Central memory CD4-positive, alpha-beta T cell (primary cell): ENCODE measurements at places on chromosomes 13 and 19.

GRCh38 chr13:84870190-84870589 is 929.0 kb downstream of the SLITRK6 start:
- DNase-seq = no peak

- DNase-seq = no peak
Measured at GRCh38 chr19:53002479-53002878, 11.2 kb upstream of the ERVV-1 start.

DNA sequence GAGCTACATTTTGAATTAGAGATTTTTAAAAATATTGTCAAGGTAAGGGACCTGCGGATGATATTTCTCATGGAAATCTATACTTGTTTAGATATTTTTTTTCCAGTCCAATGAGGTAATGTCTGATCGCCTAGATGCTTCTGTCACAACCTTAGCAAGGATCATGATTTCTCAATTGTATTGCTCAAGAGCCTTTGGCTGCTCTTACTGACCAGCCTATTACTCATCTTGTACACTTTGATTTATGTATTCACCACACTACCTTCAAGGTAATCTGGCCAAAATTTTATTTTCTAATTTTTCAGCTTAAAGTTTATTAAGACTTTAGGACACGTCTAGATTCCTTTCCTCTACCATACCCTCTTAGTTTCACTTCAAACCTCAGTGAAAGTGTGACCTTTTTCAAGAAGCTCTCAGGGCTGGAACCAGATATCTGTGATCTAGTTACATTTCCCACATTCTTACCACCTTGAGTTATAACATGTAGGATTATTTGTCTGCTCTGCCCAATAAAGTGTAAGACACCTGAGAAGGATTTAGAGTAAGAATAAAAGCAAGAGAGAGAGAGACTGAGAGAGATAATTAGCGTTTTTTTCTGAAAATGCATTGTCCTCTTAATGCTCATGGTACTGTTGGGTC is 197.1 kb downstream of the ITGBL1 start:
- DNase-seq = no peak

- DNase-seq = no peak
Measured at GRCh38 chr13:30300596-30300995, 6.8 kb downstream of the KATNAL1 start.

- no peak for DNase-seq
Measured at GRCh38 chr13:94459116-94459515, 20.4 kb downstream of the DCT start.

GRCh38 chr19:19217099-19217498 is 5.3 kb downstream of the NCAN start:
- no peak for DNase-seq

GRCh38 chr19:15251010-15251748 is 18.9 kb upstream of the EPHX3 start:
- no peak for DNase-seq

DNA sequence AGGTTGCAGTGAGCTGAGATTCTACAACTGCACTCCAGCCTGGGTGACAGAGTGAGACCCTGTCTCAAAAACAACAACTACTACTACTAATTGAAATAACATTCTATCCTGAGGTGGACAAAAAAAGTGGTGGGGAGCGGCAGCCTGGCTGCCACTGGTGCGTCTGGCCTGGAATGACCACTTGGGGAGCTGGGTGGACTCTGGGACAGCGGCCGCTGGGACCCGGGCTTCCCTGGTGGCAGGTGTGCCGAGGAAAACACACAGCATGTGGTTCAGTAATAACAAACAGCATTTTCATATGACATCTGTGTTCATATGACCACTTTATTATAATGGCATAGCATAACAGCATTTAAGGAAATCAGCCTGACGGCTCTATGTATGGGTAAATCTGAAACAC is 33.9 kb downstream of the TFDP1 start:
- no peak for DNase-seq

GRCh38 chr13:113187263-113187669 is 21.2 kb downstream of the PCID2 start:
- no peak for DNase-seq

GRCh38 chr13:111046590-111047141 is 68.4 kb upstream of the ARHGEF7 start:
- no peak for DNase-seq

DNA sequence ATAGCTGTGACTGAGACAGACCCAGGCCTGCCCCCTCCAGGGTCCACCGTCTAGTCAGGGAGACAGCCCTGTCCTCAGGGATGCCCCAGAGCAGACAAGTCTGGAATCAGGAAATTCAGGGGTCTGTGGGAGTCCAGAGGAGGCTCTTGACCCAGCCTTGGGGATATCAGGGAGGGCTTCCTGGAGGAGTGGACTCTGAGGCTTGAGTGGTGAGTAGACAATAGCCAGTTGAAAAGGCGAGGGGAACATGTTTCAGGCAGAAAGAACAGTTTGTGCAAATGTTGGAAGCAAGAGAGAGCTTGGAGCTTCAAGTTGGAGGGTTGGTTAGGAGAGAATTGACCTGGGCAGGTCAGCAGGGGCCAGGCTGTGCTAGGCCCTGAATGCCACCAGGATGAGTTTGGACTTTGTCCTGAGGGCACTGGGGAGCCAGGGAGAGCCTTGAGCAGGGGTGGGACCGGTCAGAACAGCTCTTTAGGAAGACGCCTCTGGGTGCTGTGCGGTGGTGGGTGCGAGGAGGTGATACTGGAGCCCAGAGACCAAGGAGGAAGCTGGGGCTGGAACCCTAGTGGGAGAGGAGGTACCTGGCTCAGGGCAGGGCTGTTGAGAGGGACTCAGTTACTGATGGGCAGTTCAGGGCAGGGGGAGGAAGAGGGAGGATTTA is 2.7 kb downstream of the CCDC9 start:
- DNase-seq = no peak

DNA sequence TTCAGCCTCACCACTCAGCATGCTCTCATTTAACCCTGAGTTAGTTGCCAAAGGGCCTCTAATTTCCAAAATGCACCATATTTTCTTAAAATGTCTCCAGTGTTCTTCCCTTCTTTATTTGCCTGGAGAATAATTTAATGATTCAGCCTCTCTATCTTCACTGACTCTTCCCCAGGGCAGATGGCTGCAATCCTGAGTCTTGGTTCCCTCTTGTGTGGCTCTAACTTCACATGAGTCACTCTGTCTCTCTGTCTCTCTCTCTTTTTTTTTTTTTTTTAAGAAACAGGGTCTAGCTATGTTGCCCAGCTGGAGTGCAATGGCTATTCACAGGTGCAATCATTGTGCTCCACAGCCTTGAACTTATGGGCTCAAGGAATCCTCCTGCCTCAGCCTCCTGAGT is 251.4 kb downstream of the VWA8 start:
- DNase-seq = no peak

- no peak for DNase-seq
Measured at GRCh38 chr13:89502286-89502685, 1831.1 kb downstream of the SLITRK5 start.

DNA sequence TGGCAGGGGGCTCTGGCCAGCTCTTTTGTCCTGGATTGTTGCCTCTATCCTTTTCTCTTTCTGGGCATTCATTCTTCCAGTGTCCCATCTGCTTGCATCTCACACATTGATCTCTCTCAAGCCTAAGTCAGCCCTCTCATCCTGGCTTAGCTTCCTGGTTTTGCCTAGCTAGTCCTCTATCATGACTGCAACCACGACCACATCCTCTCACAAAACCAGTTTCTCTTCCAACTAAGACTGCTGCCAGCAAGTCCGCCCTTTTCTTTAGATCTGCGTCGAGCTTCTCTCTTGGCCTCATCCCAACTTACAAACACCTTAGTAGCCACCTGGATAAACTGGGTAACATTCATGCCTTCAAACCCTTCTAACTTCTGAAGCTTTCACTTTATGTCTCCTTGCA is 212.2 kb upstream of the HTR2A start:
- no peak for DNase-seq

DNA sequence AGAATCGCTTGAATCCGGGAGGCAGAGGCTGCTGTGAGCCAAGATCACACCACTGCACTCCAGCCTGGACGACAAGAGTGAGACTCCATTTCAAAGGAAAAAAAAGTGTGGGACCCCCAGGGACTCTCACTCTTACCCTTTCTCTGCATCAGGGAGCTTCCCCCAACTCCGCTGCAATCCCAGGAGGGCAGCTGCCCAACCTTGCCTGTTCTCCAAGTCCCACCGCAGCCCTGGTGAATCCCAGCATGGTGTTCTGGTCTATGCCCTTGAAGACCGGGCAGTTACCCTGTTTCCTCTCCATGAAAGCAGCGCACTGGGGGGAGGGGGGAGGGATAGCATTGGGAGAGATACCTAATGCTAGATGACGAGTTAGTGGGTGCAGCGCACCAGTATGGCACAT is 35.7 kb upstream of the DPRX start:
- no peak for DNase-seq

GRCh38 chr19:31171936-31172335 is 177.3 kb downstream of the TSHZ3 start:
- no peak for DNase-seq

DNA sequence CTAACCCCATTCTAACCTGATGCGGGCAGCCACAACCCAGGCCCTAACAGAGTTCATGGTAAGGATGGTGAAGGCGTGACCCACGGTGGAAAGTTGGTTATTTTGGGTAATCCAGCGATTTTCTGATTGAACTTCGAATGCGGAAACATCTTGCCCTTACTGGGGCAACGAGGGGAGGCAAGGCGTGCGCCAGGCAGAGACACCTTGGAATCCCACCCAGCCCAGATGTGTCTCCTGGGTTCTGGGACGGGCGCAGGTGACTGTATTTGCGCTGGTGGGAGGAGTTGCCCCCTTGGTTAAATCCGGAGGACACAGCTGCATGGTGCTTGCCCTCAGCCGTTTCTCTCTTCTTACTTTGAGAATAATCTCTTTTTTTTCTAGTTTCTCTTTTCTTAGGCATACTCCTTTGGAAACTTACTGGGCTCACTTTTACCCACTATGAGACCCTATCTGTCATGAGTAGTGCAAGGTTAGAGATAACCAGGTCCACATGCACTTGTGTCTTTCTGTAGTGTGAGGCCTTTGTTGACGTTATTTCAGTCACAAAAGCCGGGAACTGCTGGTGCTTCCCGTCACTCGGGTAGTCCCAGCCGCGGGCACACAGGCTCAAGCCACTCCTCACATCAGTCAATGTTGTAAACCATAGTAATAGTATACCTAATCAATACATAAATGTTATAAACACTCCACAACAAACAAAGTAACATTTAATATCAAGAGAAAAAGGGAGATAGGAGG is 81.5 kb downstream of the ATP11A start:
- DNase-seq = no peak

GRCh38 chr19:1268226-1269064 is 687 bp upstream of the CIRBP start:
- no peak for DNase-seq

DNA sequence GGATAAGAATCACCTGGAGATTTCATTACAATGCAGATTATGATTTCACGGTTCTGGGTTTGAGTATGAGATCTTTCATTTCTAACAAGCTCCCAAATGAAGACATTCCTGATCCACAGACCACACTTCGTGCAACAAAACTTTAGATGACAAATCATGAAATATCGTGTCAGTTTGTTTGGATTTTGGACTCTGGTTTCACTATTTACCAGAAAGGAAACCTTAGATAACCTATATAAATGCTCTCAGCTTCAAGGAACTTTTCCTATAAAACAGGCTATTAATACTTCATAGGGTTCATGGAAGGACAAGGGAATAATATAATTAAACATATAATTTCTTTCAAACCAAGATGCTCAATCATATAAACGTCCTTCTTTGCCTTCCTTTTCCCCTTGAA is 930.5 kb upstream of the SLC10A2 start:
- DNase-seq = no peak

- DNase-seq = no peak
Measured at GRCh38 chr13:25329706-25330105, 28.3 kb downstream of the NUP58 start.

DNA sequence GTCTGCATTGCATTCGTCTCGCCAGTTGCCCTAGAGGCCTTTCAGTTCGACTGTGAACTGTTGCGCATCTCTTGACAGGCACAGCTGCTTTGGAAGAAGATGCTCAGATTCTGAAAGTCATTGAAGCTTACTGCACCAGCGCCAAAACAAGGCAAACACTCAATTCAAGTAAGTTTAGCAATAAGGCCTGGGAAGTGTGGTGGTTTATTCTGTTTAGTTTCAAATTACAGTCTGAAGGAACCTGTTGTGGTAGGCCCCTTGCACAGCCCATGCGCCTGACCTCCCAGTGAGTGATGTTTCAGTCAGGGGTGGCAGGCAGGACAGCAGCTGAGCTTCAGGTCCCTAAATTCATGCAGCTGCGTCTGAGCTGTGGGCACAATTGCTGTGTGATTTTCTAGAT is 32.2 kb upstream of the TEX29 start:
- no peak for DNase-seq

- peak; percentile 90 for DNase-seq
Measured at GRCh38 chr19:41327576-41328156, 17.7 kb downstream of the CCDC97 start.

GRCh38 chr13:46206143-46206542 is 5.6 kb upstream of the LRRC63 start:
- DNase-seq = no peak

GRCh38 chr19:34712395-34713261 is 21.4 kb upstream of the ZNF181 start:
- DNase-seq = peak; percentile 67
